ENCODE measurements at places on chromosomes 3 and 15. TPM values are rescaled to one million over a fixed set of nuclear protein-coding genes. Genes with fewer than 3 reads are reported as not detected.

DNA sequence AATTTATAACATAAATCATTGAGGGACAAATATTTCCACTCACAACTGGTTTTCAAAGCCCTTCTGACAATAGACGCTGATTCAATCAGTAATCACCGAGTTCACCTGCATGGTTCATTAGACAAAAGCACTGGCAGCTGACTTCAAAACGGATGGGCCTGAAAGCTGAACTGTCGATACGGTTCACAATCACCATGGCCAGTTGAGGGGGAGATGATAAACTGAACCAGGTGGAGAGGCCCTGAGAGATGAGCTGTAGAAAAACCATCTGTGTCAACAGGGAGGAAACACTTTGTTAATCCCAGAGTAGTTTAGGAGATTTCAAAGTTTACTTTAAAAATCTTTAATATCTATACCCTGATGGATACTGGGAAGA lies 75.0 kb downstream of the PEX5L start:
- H3K4me1 ChIP-seq: peaks cover 17% of the 10 kb centered on the region
- H3K27ac ChIP-seq: no peak overlapping the region
- no peak overlapping the region for H3K4me3 ChIP-seq

- H3K27ac ChIP-seq: no peak overlapping the region
- DNase-seq: no peak
- H3K27me3 ChIP-seq: no peaks in the 10 kb centered on the region
- H3K36me3 ChIP-seq: no peaks in the 10 kb centered on the region
- H3K4me3 ChIP-seq: no peak overlapping the region
- no peaks in the 10 kb centered on the region for H3K4me1 ChIP-seq
Measured at GRCh38 chr3:98259-98654, 98.3 kb upstream of the CHL1 start.

- no peaks in the 10 kb centered on the region for H3K4me1 ChIP-seq
- DNase-seq: no peak
- H3K27ac ChIP-seq: no peak overlapping the region
- H3K36me3 ChIP-seq: peaks cover 57% of the 10 kb centered on the region
Measured at GRCh38 chr15:90497912-90498311, 31.8 kb upstream of the CRTC3 start.

DNA sequence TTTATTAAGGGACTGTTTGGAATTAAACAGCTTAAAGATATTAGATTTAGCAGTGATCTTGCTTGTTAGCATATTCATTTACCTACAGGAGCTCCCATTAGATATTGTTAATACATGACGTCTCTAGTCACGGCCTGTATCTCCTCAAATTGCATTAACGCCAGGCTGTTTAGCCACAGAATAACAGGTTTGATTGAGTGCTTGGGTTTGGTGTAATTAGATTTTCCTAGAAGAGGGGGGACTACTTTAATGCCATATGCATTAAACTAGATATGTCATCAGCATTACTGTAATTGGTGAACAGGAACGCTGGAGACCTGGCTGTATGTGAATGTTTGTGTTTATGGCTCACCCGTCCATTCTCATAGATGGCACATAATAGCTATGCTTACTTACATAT lies 841.4 kb upstream of the NR2F2 start:
- H3K4me1 ChIP-seq: no peaks in the 10 kb centered on the region
- H3K27ac ChIP-seq: no peak overlapping the region
- H3K36me3 ChIP-seq: no peaks in the 10 kb centered on the region
- H3K27me3 ChIP-seq: peaks cover 7% of the 10 kb centered on the region
- no peak overlapping the region for H3K4me3 ChIP-seq
- no peak for DNase-seq

The GALNT15 gene
- not detected for polyA plus RNA-seq

GRCh38 chr3:71797455-71797854 lies 12.5 kb upstream of the PROK2 start:
- no peak overlapping the region for H3K27ac ChIP-seq
- H3K27me3 ChIP-seq: peaks cover 16% of the 10 kb centered on the region
- no peaks in the 10 kb centered on the region for H3K36me3 ChIP-seq
- DNase-seq: no peak
- no peak overlapping the region for H3K4me3 ChIP-seq

The KY gene
- not detected for polyA plus RNA-seq

The SEMA3F gene
- polyA plus RNA-seq: not detected
